ENCODE measurements at places on chromosomes 5 and 9. TPM values are rescaled to one million over a fixed set of nuclear protein-coding genes. Genes with fewer than 3 reads are reported as not detected.

The ACTBL2 gene
- polyA plus RNA-seq = 0.45 TPM

The PCSK5 gene
- polyA plus RNA-seq = 1.6 TPM

The GLRA1 gene
- polyA plus RNA-seq = not detected

The INSL6 gene
- polyA plus RNA-seq = not detected

DNA sequence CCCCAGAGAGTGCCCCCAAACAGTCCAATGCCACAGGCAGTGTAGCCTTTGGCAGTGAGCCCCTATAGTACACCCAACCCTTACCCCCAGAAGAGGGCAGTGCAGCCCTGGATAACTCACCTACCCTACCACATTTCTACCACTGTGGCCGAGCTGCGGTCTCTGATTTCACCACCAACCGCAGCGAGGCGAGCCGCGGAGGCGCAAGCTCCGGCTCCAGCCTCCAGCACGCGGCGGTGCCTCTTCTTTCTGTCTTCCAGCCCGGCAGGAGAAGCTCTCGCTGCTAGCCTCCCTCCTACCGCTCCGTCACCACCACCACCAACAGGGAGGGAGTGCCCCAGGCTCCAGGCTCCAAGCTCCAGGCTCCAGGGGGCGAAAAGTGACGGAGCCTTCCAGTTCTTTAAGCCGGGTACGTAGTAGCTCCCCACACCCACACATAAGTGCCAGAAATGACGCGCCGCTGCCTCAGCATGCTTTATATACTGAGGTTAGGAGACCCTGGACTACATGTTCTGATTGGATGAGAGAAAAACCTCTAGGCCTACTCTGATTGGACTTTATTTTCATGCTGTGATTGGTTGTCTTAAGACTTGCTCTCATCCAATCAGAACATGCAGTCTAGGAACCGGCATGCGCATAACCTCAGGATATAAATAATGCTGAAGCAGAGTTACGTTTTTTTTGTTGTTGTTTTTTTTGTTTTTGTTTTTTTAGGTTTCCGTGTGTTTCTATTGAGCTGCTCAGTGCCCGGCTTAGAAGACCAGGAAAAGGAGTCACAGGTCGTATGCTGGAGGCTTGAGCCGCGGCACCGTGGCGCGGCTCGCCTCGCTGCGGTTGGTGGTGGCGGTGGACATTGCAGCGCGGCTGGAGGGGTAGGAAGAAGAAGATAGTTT, at the start of gene PCAT7:
PCAT7 (plus strand) TSS at position 645 of the 893 bp plus-strand sequence.
- DNase-seq = no peak

GRCh38 chr9:35680331-35681105, 6.8 kb downstream of the CA9 start:
- DNase-seq = no peak

GRCh38 chr5:181109489-181110013, 21.4 kb downstream of the OR2V1 start:
- DNase-seq = no peak

- DNase-seq = no peak
These were observed 525.5 kb downstream of the NR2F1-AS1 start for GRCh38 chr5:93055561-93055960.

DNA sequence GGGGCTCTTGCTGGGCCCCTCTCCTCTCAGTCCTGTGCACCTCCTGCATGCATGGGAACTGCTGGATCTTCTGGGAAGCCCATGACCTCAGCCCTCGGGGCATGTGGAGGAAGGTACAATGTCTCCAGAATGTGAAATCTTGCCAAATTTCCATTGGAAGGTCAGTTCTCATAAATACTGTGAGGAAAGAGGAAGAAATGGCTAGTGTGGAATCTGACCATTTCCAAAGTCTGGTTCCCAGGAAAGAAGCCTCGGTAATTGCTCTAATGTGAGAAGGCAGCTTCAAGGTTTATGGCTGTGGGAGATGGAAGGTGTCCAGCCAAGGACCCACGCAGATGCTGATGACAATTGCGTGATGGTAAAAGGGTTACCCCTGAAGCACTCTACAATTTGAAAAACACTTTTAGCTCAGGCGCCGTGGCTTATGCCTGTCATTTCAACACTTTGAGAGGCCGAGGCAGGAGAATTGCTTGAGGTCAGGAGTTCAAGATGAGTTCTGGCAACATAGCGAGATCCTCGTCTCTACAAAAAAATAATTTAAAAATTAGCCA, 8.1 kb upstream of the IL17B start:
- DNase-seq = no peak

DNA sequence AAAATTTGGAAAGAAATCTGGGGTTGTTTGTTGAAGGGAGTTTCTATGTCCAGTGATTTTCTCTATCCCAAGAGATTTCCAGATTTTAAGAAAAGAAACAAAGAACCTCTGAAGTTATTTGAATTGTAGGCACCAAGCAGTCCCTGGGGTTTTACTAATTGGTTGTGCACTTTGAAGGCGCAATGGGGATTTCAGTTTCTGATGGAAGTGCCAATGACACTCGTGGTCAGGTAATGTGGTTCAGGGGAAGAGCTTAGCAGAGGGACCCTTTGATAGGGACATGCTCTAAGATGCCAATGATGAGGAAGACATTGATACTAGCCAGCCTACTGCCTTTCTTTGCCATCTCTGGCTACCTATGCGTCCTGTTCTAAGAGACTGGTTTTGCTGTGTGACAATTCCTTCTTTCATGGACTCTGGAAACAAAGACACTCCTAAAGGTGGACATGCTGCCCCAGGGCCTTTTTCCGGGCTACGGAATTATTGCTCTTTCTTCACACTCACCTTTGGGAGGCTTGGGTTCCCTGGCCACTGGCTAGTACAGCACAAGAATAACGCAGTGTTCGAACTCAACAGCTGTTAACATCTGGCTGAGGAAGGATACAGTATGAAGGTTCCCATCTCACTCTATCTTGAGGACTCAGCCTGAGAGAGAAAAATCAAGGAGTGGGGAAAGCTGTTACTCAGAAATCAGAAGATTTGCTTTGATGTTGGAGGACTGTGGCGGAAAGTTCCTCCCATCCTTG, 6.9 kb upstream of the TRAF1 start:
- DNase-seq = no peak

DNA sequence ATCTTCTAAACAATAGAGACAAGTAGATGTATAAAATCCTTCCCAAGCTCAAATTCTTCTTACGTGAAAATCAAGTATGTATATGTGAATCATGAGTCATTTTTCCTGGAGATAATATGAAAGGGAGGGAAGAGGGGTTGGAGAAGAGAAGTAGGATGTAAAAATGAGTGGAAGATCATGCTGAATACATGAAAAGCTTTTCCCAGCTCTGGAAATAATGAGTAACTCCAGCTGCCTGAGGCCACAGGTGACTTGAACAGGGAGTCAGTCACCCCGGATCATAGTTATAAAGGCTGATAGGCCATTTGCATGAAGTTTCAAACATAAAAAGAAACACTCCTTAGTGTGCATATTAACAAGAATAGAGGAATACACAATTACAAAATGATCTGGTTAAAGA, 486.7 kb downstream of the EFNA5 start:
- no peak for DNase-seq

DNA sequence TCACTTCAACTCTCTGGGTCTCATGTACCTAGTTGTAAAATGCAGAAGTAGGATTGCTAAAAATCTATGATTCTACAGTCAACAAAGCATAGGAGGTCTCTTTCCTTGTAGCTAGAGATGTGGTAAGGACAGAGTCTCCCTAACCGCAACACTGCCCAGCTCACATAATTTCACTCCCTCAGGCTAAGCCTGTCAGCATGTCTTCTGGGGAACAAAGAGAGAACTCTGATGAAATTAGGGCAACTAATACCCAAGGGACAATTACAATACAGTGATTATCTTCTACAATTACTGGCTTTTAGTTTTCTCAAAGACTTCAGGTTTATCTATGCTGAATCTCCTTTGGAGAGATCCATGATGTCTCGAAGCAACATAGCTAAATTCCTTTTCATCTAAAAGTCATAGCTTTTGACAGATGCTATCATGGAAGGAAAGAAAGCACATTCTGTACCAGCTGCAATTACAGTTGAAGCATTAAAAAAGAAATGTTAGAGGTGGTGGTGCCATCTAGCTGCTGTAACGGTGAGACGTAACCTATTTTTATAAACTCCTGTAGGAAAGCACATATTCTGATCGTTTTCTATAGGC, 141.1 kb upstream of the TARS1 start:
- peak; percentile 26 for DNase-seq

DNA sequence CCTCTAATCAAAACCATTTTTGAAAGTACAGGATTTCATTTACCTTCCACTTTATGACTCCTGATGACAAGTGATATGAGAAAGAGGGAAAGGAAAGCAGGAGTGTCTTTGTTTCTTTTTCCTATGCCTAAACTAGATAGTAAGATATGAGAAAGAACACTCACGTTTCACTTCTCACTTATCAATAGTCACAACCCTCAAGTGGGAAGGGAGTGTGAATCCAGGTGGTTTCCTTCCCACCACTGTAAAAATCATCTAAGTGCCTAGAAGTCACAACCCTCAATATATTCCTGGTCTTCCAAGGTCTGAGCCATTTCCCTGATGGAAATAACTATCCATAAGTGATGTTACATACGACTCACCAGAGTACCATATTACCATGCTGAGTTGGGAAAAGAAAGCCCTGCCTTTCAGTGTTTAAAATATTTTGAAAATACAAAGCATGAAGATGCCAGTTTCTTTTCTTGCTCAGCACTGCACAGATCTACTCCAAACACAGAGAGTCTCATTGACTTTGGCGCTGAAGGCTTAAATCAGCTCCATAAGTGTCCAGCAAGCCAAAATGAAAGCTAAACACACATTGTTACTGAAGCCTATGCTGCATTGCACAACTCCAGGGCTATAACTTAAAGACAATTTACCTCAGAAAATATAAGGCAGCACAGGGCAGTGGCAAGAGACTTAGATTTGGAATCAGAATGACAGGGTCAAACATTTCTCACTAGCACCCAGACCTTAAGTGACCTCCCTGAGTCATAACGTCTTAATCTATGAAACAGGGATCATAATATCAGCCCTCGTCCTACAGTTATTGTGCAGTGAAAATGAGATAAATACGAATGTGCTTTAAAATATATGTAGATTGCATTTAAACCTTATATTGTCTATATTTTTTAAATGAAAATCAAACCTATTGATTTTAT, 301.2 kb downstream of the KIAA0825 start:
- DNase-seq = no peak

GRCh38 chr9:32986971-32987370, 14.5 kb downstream of the APTX start:
- DNase-seq = no peak

- DNase-seq = no peak
These were observed 16.1 kb upstream of the FOXB2 start for GRCh38 chr9:77003366-77003765.

- DNase-seq = no peak
These were observed 134.0 kb downstream of the SNX18 start for GRCh38 chr5:54651482-54652076.

GRCh38 chr5:143448518-143448917, 45.0 kb upstream of the NR3C1 start:
- DNase-seq = no peak

- no peak for DNase-seq
These were observed 12.5 kb upstream of the PARP8 start for GRCh38 chr5:50653946-50654345.

- no peak for DNase-seq
These were observed 607 bp downstream of the PRELID2 start for GRCh38 chr5:145834554-145834916.

- DNase-seq = no peak
These were observed 137.9 kb upstream of the PPP1R26 start for GRCh38 chr9:135341612-135342169.

GRCh38 chr9:133710661-133711427, 27.3 kb downstream of the SARDH start:
- no peak for DNase-seq

GRCh38 chr5:180959661-180960060, 29.0 kb upstream of the BTNL3 start:
- no peak for DNase-seq

GRCh38 chr5:39469176-39469575, 44.4 kb upstream of the DAB2 start:
- no peak for DNase-seq

DNA sequence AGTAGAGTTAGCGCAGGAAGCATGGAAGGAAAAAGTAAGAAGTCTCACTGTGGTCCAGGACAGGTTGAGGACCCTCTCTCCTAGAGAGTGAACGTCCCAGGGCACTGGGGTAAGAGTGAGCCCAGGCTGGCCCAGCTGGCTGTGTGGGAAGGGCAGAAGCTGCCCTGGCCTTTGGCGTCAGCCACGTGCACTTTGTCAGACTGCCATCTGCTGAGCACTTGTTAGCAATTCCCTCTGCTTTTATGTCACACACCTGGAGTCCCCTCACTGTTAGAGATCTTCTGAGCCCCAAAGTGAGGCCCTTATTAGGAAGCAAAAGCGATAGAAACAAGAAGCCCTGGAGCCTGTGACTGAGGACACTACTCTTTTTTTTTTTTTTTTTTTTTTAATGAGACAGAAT, 79.1 kb downstream of the UGCG start:
- DNase-seq = no peak

GRCh38 chr9:101791938-101792337, 53.5 kb upstream of the GRIN3A start:
- no peak for DNase-seq

DNA sequence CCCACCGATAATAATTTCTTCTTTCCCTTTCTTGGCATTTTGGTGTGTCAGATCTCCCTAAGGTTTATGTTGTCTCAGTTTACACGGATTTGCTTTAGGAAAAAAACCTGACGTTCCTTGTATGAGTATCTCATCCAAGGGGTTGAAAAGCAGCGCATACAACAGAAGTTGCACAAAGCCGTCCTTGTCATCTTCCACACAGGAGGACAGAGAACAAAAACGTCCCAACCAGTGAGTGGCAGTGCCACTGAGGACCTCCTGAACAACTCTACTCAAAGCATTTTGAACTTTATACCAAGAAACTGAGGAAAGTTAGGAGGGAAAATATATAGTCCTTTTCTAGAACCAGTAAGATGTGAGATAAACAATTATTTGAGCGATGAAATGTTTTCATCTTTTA, 547.0 kb downstream of the PDE4D start:
- no peak for DNase-seq

- DNase-seq = no peak
These were observed 12.7 kb downstream of the RAB14 start for GRCh38 chr9:121189006-121189405.

GRCh38 chr9:121801579-121801978, 150.1 kb downstream of the DAB2IP start:
- no peak for DNase-seq

DNA sequence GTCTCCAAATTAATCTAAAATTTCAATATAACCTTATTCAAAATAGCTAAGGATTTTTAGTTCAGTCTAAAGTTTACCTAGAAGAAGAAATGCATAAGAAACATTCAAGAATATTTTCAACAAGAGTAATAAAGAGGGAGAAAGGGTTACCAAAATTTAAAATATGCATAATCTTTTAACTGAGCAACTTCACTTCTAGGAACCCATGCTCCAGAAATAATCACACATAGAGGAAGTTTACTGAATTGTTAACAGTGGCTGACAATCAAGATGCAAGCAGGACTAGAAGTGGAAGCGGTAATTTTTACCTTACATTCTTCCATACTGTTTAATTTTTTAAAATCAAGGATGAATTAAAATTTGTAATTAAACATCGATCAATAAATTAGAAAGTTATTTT, 1.9 kb downstream of the PJA2 start:
- no peak for DNase-seq
